ENCODE measurements at places on chromosomes 5 and 9.
A peak's percentile ranks its signal among the peaks of the same experiment; 100 is the strongest.

- DNase-seq = peak; percentile 61
Measured at GRCh38 chr5:60148366-60148765, 254.8 kb upstream of the PDE4D start.

- peak; percentile 88 for DNase-seq
Measured at GRCh38 chr5:124342027-124342471, 404.4 kb downstream of the ZNF608 start.

- DNase-seq = no peak
Measured at GRCh38 chr5:141534492-141535213, 45.8 kb downstream of the PCDHGC5 start.

DNA sequence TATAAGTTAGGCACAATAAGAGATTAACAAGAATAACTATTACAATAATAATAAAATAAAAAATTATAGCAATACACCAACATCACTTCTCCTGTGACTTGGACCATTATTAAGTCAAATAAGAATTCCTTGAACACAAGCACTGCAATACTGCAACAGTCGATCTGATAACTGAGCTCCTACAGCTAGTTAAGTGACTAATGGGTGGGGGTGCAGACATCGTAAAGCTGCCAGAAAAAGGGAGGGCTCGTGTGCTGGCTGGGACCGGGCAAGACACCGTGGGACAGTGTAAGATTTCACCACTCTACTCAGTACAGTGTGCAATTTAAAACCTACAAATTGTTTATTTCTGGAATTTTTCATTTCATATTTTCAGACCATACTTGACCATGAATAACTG, 78.8 kb downstream of the SNX24 start:
- no peak for DNase-seq

DNA sequence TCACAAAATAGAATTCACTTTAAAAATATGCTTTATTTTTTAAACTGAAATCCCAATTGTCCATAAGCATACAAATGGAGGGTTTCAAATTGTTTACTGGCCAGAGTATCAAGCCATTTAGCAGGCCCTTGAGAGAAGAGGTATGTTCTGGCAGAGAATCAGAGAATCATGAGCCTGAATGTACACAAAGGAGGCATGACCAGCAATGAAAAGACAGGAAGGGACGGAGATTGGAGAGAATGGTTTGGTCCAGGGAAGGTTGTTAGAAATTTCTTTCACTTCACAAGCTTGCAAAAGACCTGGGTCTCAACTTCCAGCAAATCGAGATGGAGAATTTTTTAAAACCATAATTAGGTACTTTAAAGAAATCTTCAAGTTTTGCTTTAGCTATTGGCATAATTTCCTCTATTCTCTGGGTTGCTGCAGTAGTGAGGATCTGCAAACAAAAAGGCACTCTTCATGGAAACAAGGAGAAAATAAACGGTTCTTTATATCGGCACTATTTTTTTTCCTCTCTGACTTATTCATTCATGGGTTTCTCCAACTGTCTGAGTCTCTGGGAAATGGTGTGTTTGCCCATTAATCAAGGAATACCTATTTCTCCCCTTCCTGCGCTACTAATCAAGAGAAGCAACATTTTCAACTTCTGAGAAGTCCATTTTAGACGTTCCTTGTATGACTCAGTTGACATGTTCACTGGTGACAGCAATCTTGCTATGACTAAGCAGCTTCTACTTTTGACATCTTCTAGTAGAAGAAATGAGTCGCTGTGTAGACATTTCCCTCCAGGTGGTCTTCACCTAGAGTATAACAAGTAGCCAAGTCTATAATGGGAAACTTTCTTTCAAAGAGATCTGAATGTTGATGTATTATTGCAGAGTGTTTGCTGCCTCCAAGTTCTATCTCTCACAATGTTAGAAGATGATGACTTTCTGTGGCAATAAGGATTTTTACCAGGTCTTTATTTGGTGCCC, 23.1 kb upstream of the ERCC6L2 start:
- DNase-seq = peak; percentile 52

GRCh38 chr5:177142098-177142611, 8.6 kb downstream of the NSD1 start:
- DNase-seq = no peak

- peak; percentile 70 for DNase-seq
Measured at GRCh38 chr5:55021410-55021809, 2.6 kb upstream of the GZMK start.

- DNase-seq = peak; percentile 9
Measured at GRCh38 chr9:2414465-2414864, 207.1 kb upstream of the VLDLR start.

DNA sequence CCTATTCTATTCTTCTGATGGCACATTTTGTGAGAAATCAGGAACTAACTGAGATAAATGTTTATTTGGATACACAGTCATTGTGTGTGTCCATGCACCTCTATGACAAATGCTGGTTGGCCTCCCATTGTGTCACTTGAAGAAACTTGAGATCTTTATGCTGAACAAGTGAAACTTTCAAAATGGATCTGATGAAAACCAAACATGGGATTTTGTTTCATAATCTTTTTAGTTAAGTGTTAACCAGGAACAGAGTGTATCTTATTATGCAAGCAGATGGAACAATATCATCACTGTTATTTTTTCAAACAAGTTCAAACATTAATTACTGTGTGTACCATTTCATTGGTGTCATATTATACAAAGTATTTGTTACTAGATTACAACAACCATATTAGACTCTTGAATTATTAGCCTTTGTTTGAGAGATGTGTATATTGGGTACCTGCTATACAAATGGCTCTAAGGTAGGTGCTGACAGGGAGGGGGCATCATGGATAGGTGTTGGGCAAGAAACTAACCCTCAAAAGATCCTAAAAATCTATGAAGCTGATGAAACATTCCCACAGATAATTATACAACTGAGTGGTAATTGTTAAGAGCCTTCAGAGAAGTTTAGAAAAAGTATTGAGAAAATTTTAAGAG, 159.8 kb downstream of the PALM2AKAP2 start:
- no peak for DNase-seq

DNA sequence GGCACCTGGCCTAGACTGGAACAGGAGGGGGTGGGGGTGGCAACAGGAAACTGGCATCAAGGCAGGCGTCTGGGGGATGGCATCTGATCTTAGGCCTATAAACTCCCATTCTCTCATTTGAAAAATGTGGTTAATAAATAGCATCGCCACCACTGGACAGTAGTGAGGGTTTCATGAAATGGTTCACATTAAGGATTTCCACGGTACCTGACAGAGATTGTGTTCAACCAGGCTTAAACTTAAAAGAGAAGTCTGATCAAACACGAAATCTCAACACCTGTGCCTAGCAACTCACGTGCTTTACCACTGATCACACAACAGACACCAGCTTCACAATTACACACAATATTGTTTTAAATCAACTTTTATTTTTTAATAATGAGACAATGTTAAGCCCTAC, 3.0 kb downstream of the DENND1A start:
- DNase-seq = no peak

DNA sequence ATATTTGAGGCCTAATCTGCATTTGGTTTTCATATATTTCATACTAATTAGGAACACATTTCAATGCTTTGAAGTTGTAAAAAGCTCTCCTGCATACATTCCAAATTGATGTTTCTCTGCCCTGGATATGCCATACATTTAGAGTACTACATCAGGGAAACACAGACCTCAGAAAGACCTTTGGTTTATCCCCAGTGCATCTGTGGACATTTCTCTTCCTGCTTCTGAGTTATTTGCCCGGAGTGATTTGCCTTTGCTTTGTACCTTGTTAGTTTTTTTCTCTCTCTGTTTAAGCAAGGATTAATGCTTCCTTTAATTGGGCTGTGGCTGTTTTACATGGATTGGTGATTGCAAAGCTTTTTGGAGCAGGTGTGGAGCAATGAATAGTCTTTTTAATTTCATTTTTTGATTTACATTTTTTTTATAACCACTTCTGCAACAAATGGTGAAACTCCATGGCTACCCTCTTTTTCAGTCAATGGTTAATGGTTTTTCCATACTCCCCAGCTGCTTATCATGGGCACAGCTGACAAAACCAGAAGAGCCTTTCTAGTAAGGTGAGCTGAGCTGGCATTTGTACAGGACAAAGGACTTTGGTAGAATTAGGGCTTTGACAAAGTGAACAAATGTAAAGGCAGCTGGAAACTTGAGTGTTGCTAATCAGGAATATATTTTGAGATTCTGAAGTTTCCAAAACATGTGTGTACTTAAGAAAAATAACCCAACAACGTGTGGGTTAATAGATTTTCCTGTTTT, 54.2 kb downstream of the ZSWIM6 start:
- DNase-seq = no peak

DNA sequence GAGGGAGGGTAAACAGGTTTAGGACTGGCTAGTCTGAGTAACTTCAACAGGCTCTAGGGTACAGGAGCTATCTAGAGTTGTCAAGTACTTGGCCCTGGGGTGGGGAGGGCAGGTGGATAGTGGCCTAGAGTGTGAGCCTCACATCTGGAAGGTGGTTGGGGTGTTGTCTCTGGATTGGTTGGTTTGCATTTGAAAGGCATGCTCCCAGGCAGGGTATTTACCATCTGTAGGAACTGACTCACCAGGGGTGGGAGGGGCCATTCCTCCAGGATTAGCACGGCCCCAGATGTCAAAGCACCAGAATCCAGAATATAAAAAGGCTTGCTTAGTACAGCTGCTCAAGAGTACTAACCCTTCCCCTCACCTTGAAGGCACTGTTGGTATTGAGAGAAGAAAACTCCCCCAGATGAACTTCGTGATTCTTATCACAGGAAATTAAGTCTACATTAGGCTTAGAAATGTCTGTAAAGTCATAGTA, 193.3 kb downstream of the NTRK2 start:
- peak; percentile 62 for DNase-seq

DNA sequence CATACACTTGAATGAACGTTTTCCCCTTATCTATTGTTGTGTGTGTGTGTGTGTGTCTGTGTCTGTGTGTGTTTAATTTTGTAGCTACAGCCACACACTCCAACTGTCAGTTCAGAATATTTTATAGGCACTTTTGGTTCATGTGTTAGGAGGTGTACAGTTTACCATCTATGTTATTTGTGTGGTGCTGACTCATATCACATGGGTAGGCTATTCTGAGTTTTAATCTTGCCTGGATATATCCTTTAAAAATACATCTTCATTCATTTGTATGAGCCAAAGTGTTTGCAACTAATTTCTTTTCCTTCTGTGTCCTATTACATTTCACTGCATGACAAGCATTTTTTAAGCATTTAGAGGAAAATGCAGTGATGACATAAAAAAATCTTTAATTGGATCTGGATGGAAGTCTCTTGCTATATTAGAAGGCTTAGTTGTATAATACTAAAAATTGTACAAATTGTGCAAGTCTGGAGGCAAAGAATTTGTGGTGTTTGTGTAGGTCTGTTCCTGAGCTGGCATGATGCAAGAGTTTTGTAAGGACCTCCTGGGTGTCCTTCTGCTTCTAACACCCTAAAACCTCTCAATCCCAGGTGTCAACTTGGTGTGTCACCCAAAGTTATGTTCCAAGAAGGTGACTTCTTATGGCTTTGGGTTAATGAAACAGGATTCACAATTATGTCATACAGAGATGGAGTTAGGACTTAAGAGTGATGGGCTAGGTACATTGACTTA, 52.4 kb upstream of the HMHB1 start:
- DNase-seq = no peak

DNA sequence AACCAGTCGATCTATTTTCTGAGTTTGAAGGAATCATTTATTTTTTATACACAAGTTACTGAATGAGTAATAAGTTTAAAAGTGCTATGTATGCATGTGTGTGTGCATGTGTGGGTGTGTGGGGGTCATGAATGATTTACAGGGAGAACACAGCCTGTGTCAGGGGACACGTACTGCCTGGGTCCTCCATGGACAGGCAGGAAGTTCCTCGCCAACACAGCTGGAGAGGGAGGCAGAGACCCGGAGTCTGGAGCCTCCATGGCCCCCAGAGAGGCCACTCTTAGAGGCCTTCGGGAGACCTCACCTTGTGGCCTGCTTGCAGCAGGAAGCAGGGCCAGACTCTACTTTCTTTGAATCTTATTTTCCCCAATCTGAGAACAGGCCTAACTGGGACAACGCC, 144.7 kb downstream of the GABBR2 start:
- no peak for DNase-seq

DNA sequence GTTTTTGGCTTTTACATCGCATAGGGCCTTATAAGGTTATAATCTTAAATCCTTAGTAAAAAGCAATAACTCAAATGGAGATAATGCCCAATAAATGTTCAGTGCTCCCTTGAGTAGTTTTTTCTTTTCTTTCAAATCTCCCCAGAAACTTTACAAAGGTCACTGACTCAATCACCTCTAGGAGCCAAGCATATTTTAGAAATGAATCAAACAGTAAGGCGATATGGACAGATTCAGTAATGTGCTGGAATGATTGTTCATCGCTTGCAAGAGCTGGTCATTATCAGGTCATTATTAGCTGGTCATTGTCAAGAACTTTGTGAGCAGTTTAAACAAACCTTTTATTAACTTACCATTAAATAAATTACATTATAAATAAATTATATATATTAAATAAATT, 130.4 kb upstream of the SLIT3 start:
- no peak for DNase-seq

- no peak for DNase-seq
Measured at GRCh38 chr9:35618854-35619799, 914 bp upstream of the CD72 start.

- peak; percentile 86 for DNase-seq
Measured at GRCh38 chr5:132221781-132222648, 5.6 kb downstream of the P4HA2 start.

DNA sequence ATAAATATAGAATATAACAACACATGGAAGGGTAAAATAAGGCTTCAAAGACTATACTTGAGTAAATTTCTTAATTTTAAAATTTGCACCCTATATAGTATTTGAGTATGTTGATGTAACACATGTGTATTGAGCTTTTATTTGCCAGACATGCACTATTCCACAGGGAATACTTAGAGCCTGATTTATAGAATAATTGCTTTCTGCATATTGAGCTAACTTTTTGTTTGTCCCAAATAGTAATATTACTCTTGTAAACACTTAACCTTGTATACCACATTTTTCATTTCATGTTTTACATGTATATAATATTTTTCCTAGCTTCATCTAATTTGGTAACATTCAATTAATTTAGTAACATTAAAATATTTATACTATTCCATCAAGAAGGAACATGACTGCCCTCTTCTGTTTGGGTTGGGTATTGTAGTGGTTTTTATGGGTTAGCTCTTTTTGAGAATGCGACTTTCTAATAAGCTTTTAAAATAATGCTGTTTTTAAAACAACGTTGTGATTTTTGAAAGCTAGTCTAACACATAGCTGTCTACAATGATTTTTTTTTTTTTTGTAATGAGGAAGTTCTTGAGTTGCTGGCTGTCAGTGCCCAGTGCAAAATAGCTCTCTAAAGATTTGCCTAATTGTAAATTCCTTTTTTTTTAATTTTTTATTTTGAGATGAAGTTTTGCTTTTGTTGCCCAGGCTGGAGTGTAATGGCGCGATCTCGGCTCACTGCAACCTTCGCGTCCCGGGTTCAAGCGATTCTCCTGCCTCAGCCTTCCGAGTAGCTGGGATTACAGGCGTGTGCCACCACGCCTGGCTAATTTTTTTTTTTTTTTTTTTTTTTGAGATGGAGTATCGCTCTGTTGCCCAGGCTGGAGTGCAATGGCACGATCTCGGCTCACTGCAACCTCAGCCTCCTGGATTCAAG, 4.8 kb downstream of the SUB1 start:
- peak; percentile 74 for DNase-seq

Measured in astrocyte of the spinal cord (primary cell).